ENCODE measurements at places on chromosomes 2 and 18.

DNA sequence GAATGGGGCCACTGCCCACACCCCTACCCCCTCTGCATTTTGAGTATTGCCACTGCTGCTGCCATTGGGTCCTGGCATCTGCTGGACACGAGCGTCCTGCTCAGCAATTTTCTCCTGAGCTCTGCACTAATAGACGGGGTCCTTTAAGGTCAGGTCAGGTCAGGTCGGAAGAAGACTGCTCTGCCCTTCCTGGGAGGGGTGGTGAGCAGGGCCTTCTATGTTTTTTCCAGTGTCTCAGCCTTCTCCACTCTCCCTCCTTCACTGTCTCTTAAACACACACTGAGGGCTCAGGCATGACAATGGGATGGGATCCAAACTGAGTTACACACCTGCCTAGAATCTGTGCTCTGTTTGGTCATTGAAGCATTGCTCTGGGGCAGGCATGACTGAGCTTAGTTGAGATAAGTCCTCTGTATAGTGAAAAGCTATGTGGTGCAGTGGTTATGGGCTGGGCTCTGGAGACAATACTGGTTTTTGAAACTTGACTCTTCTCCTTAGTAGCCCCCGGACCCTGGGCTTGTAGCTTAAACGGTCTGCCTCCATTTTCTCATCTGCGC is 10.6 kb downstream of the MYO1B start:
- DNase-seq: no peak

- DNase-seq: no peak
These were observed 509.9 kb upstream of the VRK2 start for GRCh38 chr2:57536535-57537231.

GRCh38 chr2:40488101-40488601 is 36.3 kb upstream of the SLC8A1 start:
- no peak for DNase-seq

GRCh38 chr2:10139536-10139935 is 17.0 kb downstream of the RRM2 start:
- DNase-seq: no peak

DNA sequence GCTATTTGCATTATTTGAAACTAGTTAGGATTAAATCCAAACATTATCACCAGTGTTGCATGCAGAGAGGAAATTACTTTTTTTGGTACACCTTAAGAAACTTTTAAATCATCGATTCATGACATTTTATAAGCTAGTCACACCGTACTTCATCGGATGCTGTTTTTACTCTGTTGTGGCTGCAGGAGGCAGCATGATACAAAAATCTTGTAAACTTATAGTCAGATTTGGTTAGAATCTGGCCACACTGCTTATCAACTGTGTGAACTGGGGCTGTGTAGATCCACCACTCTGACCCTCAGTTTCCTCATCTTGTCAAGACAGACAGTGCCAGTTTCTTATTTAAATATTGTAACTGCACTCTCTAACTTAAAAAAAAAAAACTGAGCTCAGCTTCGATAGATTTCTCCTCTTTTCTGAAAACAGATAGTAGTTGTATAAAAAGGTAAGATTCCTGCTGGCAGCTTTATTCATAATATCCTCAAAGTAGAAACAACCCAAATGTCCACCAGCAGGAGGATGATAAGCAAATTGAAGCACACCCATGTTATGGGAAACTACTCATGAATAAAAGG is 77.8 kb downstream of the RAPGEF4 start:
- DNase-seq: no peak

GRCh38 chr2:70258532-70258875 is 567 bp downstream of the PCYOX1 start:
- no peak for DNase-seq

DNA sequence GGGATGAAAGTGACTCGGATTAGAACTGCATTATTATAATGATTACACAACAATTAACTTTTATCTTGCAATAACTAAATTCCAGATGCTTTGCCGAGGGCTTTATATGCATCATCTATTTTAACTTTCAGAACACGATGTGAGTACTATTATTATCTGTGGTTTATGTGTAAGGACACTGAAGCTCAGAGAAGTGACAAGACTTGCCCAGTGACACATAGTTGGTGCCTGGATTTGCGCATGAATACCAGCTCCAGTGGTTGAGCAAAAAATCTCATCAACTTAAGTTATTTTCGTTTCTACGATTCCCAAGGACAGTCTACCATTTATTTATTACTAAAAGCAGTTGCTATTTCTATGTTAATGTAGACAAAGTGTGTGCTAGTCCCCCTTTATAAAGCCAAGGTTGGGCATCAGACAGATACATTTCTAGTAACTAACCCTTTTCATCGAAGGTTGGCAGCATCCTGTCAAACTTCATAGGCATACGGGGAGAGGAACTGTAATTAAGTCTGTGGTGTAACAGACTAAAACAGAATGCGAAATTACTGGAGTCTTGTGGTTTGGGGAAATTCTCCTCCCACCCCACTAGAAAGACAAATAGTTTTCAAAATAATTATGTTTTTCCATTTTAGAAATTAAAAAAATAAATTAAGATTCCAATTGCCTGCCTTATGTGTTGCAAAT is 73.2 kb upstream of the BOD1L2 start:
- no peak for DNase-seq

DNA sequence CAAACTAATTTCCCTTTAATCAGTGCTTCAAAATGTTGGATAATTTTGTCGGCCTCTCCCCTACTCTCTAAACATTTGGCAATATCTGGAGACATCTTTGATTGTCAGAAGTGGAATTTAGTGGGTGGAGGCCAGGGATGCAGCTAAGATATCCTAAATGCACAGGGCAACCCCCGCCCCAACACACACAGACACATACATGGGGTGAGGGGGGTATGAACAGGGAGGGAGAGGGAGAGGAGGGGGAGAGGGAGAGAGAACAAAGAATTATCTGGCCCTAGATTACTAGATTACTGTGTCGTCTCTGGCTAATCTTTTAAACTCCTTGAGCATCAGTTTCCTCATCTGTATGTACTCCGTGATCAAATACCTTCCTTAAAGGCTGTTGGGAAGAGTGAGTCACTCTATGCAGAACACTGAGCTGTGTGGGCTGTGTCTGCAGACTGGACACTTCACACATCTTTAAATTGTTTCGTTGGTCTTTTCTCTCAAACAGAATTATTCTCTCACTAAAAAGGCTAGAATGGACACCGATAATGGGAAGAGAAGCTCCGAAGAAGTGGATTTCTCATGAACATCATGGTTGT is 2.9 kb downstream of the RNF149 start:
- no peak for DNase-seq

DNA sequence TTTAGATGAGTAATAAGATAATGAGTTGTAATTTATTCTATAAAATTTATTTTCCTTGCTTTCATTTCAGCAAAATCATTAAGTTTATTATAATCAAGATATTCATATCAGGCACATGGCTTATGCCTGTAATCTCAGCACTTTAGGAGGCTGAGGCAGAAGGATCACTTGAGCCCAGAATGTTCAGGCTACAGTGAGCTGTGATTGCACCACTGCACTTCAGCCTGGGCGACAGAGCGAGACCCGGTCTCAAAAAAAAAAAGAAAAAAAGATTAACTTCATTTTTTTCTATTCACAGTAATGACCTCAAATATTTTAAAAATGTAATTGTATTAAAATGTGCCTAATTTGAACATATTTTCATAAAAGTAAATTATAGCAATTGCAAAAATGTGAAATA is 67.9 kb downstream of the ACYP2 start:
- no peak for DNase-seq

GRCh38 chr18:31505156-31505555 is 7.2 kb downstream of the DSG2 start:
- DNase-seq: no peak

GRCh38 chr18:43303376-43303775 is 26.1 kb upstream of the SYT4 start:
- DNase-seq: no peak

DNA sequence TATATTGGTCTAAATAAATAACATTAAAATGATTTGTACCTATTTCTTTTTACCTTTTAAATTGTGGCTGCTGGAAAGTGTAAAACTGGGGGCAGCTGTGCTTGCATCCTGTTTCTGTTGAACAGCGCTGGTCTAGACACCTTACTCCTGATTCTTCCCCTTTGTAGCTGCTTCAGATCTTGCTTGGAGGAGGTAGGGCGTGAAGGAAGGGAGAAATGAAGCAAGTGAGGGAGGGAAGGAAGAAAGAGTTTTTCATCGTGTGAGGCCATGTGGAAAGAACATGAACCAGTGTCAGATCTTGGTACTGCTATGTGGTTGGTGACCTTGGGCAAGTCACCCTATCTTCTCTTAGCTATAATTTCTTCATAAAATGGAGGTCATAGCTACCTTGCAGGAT is 89.0 kb upstream of the SEC11C start:
- no peak for DNase-seq

GRCh38 chr2:94872676-94873361 is 1.6 kb downstream of the TEKT4 start:
- no peak for DNase-seq

DNA sequence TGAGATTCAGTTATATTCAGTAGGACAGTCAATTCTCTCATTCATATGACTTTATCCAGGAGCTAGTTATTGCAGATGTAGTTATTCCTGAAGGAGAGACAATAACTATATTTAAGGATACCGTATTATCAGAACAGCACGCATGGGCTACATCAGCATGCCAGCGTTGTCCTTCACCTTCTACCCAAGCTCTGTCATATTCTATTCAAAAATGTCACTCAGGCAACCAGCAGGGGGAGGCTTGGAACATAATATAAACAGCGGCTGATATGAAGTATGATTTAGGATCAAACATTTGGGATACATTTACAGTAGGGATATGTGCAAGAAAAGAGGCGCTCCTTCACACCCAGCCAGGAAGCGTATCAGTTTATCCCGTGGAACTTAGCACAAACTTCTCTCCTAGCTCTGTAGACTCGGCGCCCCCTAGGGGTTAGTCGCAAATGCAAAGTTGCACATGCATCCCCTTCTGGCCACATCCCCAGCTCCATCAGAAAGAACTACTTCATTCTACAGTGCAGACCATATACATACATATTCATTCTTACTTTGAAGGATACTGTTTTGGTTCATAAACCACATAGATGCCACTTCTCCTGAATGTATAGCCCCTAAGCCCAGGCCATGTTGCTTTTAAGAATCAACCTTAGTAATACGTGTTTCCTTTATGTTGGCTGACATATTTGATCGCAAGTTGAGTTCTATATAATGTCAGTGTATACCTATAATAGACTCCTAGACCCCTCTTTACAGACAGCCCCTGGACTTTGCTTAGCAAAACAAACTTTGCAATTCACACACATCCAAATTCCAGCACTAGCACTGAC is 759.4 kb downstream of the ADCYAP1 start:
- no peak for DNase-seq

DNA sequence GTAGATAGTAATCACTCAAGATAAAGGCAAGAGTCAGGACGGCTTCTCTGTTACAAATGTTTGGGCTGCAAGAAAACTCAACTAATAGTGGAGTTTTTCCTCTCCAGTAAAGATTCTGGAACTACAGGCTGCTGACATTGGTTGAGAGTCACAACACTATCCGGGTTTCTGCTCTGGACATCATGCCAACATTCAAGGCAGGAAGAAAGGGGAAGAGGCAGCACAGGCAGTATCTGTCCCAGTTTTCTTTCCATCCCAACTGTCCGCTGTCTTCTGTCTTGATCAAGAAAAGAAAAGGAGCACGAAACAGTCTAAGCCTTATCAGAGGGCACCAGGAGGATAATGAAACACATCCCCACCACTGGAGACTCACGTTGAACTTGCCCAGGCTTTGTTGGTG is 132.1 kb downstream of the MAIP1 start:
- DNase-seq: no peak

All from T1000 (cell line).